ENCODE measurements at places on chromosomes 16 and 17.

DNA sequence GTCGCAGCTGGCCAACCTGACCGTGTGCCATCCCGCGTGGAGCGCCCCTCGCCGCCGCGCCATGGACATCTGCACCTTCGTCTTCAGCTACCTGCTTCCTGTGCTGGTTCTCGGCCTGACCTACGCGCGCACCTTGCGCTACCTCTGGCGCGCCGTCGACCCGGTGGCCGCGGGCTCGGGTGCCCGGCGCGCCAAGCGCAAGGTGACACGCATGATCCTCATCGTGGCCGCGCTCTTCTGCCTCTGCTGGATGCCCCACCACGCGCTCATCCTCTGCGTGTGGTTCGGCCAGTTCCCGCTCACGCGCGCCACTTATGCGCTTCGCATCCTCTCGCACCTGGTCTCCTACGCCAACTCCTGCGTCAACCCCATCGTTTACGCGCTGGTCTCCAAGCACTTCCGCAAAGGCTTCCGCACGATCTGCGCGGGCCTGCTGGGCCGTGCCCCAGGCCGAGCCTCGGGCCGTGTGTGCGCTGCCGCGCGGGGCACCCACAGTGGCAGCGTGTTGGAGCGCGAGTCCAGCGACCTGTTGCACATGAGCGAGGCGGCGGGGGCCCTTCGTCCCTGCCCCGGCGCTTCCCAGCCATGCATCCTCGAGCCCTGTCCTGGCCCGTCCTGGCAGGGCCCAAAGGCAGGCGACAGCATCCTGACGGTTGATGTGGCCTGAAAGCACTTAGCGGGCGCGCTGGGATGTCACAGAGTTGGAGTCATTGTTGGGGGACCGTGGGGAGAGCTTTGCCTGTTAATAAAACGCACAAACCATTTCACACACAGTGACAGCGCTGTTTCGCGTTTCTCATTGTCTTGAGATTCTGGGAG lies 2.0 kb upstream of the ZACN start:
- DNase-seq = peak; percentile 66

GRCh38 chr17:72373910-72374741 lies 253.3 kb downstream of the SOX9 start:
- DNase-seq = no peak

- no peak for DNase-seq
Observed at GRCh38 chr16:85757341-85757822, 6.5 kb upstream of the C16orf74 start.

DNA sequence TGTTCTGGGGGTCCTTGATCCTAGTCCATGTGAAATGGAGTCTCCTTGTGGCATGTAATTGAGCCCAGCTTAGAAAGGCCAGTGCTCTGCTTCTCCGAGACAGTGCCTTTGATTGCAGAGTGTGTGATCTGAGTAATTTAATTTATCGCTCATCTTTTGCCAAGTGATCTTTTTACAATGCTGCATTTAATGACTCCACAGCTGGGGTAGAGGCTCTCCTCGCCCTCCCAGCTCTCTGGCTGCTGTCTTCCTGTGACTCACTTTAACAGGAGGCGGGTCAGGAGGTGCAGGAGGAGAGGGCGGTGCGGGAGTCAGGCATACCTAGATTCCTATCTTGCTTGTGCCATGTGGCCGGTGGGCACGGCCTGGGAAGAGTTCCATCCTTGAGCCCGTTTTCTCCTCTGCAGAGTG lies 113.4 kb upstream of the FOXF1 start:
- no peak for DNase-seq

DNA sequence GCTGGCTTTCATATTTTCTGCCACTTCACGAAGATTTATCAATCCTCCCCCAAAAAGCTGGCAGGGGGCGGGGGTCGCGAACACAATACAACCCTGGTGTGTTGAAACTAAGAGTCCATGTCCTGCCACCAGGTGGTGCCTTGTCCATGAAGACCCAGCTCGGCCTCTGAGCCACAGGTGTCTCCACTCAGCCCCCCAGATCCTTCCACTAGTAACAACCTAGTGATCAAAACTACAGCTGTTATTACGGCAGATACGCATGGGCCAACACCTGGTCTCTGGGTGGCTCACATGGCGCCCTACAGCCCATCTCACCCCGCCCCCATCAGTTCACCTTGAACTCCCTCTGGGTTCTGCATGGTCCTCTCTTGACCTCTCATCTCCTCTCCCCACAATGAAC lies 27.7 kb downstream of the USP7 start:
- no peak for DNase-seq

- no peak for DNase-seq
Observed at GRCh38 chr16:51916231-51916630, 630.7 kb downstream of the TOX3 start.

DNA sequence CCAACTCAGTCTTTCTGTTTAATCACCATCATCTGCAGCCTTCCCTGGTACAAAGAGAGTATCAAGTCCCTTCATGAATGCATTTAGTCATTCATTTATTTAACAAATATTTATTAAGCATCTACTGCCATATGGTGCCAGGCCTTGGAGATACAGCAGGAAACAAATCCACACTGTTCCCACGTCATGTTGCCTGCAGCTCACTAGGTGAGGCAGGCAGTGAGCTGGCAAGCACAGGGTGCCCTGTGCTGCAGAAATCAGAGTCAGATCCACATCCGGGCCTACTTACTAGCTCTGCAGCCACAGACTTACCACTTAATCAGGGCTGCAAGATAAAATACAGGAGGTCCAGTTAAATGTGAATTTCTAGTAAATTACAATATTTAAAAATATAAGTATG lies 38.5 kb upstream of the CES5A start:
- no peak for DNase-seq

DNA sequence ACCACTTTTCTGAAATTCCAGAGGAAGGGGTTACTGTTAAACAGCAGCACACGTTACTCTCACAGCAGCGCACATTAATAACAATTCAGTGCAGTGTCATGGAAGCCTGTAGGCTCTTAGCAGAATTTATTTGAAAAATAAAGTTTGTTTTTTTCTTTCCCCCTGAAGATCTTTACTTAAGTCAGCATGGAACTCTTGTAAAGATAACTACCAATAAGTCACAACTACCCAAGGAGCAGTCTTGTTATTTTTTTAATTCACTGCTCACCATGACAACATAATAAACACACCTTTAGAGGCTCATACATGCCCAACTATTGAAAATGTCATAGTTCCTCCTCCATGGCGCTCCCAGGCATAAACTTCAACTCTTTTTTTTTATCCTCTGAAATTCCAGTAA lies 31.8 kb upstream of the PSMD7 start:
- no peak for DNase-seq

GRCh38 chr17:58492238-58493121 lies 4.3 kb upstream of the HSF5 start:
- DNase-seq = no peak

DNA sequence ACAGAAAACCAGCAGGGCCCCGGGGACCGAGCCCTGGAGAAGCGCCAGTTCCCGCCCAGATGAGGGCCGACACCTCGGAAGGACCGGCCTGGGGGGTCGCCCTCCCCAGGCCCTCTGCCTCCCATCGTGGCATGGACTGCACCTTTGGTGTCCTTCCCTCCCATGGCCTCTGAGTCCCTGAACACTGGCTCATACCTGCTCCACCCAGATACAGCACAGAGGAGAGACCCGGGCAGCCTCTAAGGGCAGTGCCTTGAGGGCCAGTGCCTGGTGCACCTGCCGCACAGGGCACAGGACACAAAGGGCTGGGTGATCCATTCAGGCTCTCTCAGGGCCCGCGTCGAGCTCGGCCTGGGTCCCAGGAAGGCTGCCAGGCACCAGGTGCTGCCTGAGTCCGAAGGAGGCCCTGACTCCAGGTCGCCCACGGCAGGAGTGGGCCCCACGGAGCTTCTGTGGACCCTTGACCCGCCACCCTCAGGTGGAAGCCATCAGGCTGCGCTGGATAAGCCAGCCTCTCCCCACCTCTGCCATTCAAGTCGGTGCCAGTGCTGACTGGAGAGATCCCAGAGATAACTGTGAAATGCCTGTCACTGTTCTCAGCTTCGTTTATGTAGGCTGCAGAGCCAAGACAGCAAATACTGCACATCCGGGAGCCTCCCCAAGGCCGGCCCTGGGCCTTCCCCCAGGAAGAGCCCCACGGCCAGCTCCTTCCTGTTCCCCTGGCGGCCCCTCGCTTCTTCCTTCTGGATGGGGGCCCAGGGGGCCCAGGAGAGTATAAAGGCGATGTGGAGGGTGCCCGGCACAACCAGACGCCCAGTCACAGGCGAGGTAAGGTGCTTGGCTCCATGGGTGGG lies at the start of gene ZG16B:
ZG16B (plus strand) TSS at position 803 of the 854 bp plus-strand sequence. CDS start 139 bp downstream, outside the sequence.
- DNase-seq = peak; percentile 44

GRCh38 chr16:67311607-67312488 lies 14.7 kb downstream of the KCTD19 start:
- peak; percentile 53 for DNase-seq

DNA sequence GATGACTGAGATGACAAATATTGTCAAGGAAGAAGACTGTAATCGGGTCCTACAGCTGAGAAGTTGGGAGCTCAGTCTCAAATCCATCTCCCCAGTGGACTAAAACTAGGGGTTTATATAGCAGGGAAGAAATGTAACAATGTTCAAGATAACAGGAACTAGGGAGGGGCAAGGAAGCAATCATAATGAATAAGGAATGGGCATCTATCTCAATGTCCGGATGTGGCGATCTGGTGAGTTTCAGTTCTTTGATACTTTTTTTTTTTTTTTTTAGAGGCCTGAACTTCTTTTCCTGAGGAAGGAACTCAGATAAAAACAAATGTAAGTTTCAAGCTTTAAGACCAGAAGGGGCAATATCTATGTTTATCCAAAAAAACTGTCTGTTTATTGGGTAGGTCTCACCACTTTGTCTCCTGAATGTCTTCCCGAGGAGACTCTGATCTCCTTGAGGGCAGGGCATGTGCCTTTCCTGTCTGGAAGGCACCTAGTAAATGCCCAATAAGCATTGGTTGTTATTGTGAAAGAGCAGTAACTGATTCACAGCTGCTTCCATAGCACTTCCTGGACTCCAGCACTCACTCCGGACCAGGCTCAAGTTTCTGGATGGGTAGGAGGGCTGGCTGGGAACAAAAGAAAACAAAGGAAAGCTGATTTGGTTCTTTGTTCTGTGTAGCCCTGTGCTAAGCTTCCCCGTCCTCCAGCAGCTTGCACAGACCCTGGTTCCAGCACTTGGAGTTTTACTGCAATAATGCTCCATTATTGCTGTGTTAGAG lies 51.9 kb downstream of the MEOX1 start:
- DNase-seq = peak; percentile 49

- no peak for DNase-seq
Observed at GRCh38 chr16:53982631-53983042, 278.7 kb downstream of the FTO start.

DNA sequence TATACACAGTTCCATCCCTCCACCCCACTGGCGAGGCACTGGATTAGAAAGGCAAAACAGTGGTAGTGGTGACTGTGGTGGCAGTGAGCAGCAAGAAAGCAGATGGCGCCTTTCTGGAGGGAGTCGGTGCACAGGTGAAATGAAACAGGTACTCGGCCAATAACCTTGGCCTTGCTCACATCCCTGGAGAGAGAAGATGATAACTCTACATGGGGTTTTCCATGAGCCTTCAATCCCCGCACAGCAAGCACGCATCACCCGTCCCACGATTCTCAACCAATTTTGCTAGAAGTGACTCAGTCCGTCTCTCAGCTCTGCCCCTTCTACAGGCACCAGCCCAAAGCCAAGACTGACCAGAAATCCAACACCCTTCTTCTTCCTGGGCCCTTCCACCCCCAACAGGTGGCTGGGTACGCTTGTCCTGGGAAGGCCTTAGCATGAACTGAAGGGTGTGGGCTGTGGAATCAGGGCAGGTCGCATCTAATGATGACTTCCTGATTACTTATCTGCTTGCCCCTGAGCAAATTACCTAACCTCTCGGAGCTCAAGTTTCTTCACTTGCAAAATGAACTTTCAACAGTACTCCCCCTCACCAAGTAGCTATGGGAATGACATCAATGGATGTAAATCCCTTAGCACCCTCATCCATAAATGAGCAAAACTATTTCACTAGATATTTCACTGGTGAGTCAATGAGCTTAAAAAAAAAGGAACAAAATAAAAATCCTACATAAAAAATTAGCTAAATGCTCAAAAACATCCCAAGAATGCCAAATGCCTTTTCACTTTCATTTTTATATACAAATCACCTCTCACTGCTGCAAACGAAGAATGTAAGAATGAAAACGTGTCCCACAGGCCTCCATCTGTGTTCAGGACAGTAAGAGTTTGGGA lies 18.0 kb downstream of the XPO6 start:
- DNase-seq = peak; percentile 83

DNA sequence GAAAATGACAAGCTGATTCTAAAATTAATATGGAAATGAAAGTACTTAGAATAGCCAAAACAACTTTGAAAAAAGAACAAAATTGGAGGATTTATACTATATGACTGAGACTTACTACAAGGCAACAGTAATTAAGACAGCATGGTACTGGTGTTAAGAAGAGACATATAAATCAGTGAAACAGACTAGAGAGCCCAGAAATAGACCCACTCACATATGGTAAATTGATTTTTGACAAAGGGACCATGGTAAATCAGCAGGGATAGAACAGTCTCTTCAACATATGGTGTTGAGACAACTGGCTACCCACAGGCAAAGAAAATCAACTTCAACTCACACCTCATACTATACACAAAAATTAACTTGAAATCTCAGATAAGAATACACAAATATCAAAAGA lies 12.9 kb downstream of the CMC2 start:
- DNase-seq = no peak

- DNase-seq = no peak
Observed at GRCh38 chr16:5451641-5452040, 354.0 kb upstream of the EEF2KMT start.

DNA sequence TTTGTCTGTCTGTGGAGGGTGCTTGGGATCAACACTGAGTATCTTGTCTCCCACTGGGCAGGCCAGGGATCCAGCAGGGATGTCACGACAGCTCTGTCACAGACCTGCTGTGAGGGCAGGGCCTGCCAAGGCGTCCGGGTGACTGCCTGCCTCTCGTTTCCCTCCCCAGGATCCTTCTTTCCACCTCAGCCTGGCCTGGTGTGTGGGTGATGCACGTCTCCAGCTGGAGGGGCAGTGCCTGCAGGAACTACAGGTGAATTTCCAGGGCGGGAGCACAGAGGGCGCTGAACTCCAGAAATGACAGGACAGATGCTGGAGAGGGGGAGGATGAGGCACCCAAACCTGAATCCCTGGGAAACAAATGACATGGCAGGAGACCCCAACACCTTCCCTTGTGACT lies 6.8 kb upstream of the MMP15 start:
- no peak for DNase-seq

- DNase-seq = peak; percentile 86
Observed at GRCh38 chr16:85928401-85928820, 29.4 kb downstream of the IRF8 start.

GRCh38 chr17:82457073-82457928 lies 1.2 kb upstream of the NARF start:
- DNase-seq = peak; percentile 85

- no peak for DNase-seq
Observed at GRCh38 chr17:50605429-50605828, 29.3 kb upstream of the ABCC3 start.

GRCh38 chr17:62670202-62670821 lies 42.8 kb downstream of the MRC2 start:
- no peak for DNase-seq

GRCh38 chr16:86975445-86975844 lies 341.7 kb downstream of the C16orf95 start:
- DNase-seq = peak; percentile 36

- DNase-seq = no peak
Observed at GRCh38 chr17:7955414-7956227, 23.6 kb downstream of the CNTROB start.
